ENCODE measurements at places on chromosomes 3 and 15. TPM values are rescaled to one million over a fixed set of nuclear protein-coding genes. Genes with fewer than 3 reads are reported as not detected.

- no peak for DNase-seq
Observed at GRCh38 chr3:127888564-127889107, 26.4 kb upstream of the KBTBD12 start.

- DNase-seq = no peak
Observed at GRCh38 chr15:90709278-90709677, 7.9 kb upstream of the BLM start.

DNA sequence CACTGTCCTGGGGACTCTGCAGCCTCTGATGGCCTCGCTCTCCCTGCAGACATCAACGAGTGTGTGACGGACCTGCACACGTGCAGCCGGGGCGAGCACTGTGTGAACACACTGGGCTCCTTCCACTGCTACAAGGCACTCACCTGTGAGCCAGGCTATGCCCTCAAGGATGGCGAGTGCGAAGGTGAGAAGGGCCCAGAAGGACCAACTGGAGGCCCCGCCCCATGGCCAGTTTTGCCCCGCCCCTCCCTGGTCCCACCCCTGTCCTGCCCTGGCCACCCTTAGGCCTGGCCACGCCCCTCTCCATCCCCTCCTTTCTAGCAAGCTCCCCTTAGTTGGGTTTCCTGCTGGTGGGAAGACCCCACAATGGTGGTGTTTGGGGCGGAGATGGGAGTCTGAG is 77.5 kb downstream of the FBLN2 start:
- DNase-seq = no peak

GRCh38 chr3:53174346-53175250 is 13.6 kb downstream of the PRKCD start:
- DNase-seq = no peak

GABRG3 gene
- total RNA-seq = not detected

Measured in MCF 10A (cell line).